ENCODE measurements at places on chromosomes 1 and 21.

- no peak for DNase-seq
Measured at GRCh38 chr1:235632506-235633401, 16.8 kb downstream of the GNG4 start.

DNA sequence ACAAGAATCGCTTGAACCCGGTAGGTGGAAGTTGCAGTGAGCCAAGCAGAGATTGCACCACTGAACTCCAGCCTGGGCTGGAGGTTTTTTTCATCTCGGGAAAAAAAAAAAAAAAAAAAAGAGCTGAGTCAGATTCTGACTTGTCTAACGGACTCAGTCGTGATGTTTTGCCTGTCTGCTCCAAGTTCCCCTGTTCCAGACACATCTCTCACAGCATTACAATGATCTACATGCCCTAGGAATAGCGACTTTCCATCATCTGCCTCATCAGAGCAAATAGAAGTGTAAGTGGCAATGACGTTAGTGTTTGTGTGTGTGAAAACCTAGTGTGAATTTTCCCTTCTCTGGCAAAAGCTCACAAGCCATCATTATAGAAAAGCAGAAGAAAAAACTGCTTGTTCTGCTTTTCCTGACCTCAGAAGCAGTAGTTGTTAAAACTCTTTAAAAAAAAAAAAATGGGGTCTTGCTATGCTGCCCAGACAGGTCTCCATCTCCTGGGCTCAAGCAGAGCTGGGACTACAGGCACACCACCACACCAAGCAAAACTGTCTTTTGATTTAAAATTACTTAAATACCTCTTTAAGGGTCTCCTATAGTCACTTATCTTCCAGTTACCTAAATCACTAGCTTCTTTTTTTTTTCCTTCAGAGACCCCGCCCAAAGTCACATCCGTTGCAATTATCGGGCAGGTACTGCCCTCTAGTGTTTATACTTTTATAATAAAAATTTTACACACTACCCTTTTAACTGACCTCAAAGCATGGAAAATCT lies 37.3 kb downstream of the PLEKHO1 start:
- DNase-seq: no peak

GRCh38 chr1:7534061-7534825 lies 236.9 kb upstream of the VAMP3 start:
- DNase-seq: peak; percentile 24

- no peak for DNase-seq
Measured at GRCh38 chr1:86748622-86749373, 44.4 kb downstream of the SH3GLB1 start.

GRCh38 chr1:9100471-9101043 lies 28.3 kb downstream of the GPR157 start:
- DNase-seq: no peak

DNA sequence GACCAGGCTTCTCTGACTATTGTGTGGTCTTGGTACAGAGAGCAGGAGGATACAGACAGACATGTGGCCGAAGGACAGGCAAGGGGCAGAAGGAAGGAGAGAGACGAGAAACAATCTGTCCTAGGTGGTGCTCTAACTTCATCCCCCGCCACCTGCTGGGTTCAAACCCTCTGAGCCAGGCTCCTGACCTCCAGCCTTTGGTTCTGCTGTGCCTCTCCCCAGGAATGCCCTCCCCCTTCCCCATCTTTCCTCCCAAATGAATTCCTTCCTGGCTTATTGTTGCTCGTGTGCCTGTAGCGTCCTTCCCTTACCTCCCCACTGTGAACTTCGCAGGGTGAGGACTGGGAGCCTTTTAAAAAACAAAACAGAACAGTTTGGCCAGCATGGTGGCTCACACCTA lies 5.4 kb downstream of the TCEA3 start:
- DNase-seq: no peak

DNA sequence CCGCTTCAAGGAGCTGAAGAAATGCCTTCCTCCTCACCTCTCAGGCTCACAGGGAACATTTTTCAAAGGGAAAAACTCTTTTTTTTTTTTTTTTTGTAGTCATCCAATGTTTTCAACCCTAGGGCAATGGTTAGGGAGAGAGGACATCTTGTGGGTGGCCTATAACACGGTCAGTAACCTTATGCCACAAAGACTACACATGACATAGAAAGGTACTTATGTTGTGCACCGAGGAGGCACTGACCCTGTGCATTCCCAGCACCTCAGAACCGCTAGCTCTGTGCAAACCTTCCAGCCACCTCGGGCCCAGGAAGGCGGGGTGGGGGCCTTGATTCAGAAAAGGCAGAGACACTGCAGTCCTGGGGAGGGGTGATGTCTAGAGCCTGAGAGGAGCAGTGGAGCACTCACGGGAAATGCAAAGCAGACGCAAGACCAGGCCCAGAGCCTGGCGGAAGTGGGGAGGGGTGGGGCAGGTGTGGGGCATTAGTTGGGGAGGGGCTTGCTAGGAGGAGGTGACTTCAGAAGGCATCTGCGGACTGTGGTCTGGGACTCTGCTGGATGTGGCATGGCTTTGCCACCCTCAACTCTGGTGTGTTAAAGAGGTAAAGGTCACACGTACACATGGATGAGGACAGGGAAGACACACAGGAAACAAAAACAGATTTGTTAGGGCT lies 68.6 kb downstream of the MDM4 start:
- no peak for DNase-seq

- no peak for DNase-seq
Measured at GRCh38 chr1:225368036-225368552, 59.7 kb downstream of the LBR start.

GRCh38 chr1:175887521-175887920 lies 144.1 kb upstream of the TNR start:
- DNase-seq: no peak

DNA sequence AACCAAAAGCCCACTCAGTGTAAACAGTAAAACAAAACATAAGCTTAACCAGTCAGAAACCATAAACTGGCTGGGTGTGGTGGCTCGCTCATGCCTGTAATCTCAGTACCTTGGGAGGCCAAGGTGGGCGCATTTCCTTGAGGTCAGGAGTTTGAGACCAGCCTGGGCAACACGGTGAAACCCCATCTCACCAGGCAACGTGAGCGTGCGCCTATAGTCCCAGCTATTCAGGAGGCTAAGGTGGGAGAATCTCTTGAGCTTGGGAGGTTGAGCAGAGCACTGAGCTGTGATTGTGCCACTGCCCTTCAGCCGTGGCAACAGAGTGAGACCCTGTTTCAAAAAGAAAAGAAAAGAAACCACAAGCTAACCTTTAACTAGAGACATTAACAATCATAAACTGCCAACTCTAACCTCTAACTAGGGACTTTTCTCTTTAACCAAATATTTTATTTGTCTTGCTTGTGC lies 13.1 kb upstream of the PRRC2C start:
- DNase-seq: no peak

DNA sequence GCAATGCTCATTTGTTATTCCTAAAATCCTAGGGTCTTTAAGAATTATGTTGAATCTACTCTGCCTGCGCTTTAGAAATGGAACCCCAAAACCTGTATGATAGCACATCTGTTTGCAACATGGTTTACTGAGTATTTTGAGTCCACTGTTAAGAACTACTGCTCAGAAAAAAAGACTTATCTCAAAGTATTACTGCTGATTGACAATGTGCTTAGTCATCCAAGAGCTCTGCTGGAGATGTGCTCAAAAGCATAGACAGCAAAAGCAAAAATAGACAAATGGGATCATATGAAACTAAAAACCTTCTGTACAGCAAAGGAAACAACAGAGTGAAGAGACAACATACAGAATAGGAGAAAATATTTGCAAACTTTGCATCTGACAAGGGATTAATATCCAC lies 107.0 kb downstream of the CTH start:
- no peak for DNase-seq

DNA sequence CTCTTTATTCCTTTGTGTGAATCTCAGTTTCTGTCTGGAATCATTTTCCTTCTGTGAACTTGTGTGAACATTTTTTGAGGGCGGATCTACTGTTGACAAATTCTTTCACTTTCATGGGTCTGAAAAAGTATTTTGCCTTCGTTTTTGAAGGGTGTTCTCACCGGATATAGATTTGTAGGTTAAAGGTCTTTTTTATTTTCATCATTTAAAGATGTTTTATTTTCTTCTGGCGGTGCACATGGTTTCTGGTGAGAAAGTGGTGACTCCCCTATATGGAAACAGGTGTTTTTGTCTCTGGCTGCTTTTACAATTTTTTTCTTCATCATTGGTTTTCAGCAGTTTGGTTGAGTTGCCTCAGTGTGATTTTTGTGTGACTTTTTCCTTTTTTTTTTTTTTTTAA lies 94.9 kb downstream of the DYRK1A start:
- no peak for DNase-seq

GRCh38 chr1:229195246-229195645 lies 75.7 kb upstream of the RAB4A start:
- no peak for DNase-seq

DNA sequence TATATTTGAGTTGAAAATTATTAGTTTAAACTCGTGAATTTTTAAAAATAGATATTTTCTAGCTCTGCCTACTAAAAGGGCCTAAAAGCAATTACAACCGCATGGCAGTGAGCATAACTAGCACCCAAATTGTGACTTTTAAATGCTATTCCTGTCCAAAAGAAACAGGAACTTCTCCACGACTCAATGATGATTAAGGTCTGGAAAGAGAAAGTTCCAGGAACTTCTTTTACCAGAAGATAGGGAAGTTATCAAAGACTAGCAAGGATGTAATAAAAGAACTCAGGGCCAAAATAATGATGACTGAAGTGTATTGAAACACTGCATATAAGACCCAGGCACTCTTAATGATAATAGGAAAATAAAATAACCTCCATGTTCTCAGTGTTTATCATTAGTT lies 313.0 kb downstream of the PLPP3 start:
- no peak for DNase-seq

- peak; percentile 17 for DNase-seq
Measured at GRCh38 chr1:157193702-157194391, 55.7 kb upstream of the ETV3 start.

DNA sequence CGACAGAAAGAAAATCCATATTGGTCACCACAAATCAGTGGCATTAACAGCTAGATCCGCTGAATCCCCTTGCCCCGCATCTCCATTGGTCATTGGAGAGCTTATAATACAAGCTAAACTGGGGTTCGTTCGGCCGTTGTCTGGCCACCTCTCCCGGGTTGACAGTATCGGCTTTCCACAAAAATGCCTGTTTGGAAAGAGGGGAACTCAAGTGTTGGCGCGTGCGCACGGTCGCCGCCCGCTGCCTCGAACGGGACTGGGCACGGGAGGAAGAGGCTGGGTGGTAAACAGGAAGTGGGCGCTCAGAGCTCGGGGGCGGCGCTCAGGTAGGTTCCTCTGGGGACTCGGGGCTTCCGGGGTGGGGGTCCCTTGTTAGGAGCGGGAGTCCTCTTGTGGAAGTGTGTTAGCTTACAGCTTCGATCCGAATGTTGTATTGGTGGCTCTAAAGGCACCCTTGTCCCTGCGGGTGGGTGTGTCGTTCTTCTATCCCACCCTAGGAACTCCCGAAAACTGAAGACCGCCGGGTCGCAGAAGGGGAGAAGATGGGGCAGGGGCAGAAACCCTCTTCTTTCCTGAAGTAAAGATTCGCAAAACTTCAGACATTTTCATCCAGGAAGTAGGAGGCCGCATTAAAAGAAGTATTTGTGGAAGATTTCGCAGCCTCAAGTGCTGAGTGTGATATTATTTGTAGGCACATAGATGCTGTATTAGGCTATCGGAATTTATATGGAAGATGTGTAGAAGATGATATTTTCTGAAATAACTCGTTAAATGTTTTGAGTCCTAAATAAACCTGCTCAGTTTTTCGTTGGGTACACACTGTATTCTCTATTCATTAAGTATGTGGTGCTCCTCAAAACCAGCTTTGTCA lies 962 bp downstream of the BROX start:
- peak; percentile 81 for DNase-seq

DNA sequence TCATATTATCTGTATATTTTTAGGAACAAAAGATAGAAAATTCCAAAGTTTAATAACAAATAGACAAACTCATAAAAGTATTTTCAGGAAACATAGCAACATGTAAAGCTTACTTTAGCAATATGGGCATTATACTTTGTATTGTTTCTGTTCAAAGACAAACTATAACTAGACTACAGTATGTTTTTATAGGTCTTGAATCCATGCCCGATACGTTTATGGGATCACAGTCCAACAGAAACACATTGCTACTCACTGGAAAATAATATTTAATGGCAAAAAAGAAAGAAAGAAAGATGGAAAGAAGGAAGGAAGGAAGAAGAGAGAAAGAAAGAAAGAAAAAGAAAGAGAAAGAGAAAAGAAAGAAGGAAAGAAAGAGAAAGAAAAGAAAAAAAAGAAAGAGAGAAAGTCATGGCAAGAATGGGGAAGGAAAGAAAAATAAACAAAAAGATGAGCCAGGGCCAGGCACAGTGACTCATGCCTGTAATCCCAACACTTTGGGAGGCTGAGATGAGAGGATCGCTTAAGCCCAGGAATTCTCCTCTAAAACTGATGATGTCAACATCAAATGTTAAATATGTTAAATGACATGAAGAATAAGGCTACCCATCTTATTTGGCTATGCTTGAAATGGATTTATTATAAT lies 32.7 kb downstream of the TM2D1 start:
- no peak for DNase-seq

- DNase-seq: no peak
Measured at GRCh38 chr1:78351551-78352216, 139.1 kb upstream of the PTGFR start.

- no peak for DNase-seq
Measured at GRCh38 chr1:9086796-9087195, 17.4 kb upstream of the SLC2A5 start.

DNA sequence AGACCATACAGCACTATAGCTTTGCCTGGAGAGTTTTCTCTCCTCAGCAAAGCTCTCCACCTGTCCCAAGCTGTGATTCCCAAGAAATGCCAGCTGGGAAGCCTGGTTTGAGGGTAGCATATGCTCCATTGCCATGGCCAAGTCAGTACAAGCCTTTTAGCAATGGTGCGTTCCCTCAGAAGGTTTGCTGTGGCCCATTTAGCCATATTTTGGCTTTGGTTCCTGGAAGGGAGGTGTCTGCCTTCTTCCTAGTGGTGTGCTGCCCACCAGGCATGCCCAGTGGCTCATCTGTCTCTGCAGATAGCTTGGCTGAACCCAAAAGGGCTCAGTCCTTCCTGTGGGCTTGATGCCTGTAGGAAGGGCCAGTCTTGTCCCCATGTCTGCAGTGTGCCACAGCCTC lies 32.4 kb downstream of the GALNT2 start:
- DNase-seq: no peak

GRCh38 chr1:180975551-180975950 lies 47.1 kb downstream of the STX6 start:
- DNase-seq: no peak

- no peak for DNase-seq
Measured at GRCh38 chr1:156389311-156389710, 20.3 kb downstream of the RHBG start.

DNA sequence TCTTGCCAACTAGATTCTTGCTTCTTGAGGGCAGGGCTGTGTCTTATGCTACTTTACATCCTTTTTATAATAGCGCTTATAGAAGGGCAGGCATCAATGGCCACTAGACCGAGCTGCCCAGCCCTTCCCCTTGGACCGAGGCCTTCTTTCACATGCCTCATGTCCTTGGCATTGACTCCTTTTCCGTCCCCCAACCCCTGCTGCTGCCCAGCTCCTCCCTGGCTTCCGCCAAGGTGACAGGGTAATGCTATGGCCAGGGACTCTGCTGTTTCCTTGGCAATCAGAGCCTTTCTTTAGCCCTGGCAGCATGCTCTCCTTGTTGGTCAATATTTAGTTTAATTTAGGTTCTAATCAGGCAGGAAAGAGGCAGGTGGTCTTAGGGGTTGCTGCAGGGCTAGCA lies 48.2 kb downstream of the DDX20 start:
- peak; percentile 8 for DNase-seq

- no peak for DNase-seq
Measured at GRCh38 chr1:32742199-32742947, 39.8 kb upstream of the SYNC start.
